ENCODE measurements at places on chromosomes 1 and 21. TPM values are rescaled to one million over a fixed set of nuclear protein-coding genes. Genes with fewer than 3 reads are reported as not detected.

The MTARC2 gene
- 11.8 TPM for total RNA-seq

The HSD3B1 gene
- not detected for total RNA-seq

The GPR157 gene
- 9.9 TPM for total RNA-seq

The PRSS38 gene
- not detected for total RNA-seq

The AGT gene
- total RNA-seq: 57.0 TPM

The OR2G6 gene
- not detected for total RNA-seq

The SGIP1 gene
- total RNA-seq: 25.6 TPM

GRCh38 chr1:173421286-173421685 is 55.8 kb upstream of the PRDX6 start:
- no peak for DNase-seq

- no peak for DNase-seq
Observed at GRCh38 chr1:177054542-177054941, 110.0 kb downstream of the ASTN1 start.

- no peak for DNase-seq
Observed at GRCh38 chr1:160748181-160748877, 9.3 kb downstream of the SLAMF7 start.

DNA sequence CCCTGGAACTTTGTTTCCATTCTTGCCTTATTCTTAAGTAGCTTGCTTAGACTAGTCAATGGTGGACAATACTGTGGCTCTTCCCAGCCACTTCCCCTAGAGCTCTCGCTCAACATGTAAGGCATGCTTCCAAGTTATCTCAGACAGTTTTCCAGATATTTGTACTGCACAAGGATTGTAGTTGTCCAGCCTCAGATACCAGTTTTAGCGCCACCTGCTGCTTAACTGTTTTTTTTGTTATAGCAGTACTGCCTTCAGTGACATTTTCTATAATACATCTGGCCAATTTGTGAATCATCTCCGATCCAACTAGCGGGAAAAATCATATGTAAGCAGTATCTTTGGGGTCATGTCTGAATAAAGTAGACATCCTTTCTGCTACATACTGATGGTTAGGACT is 346.7 kb upstream of the ADGRL4 start:
- no peak for DNase-seq

- DNase-seq: no peak
Observed at GRCh38 chr1:65172936-65173690, 25.1 kb downstream of the AK4 start.

- DNase-seq: no peak
Observed at GRCh38 chr1:205774198-205775014, 876 bp downstream of the RAB29 start.

DNA sequence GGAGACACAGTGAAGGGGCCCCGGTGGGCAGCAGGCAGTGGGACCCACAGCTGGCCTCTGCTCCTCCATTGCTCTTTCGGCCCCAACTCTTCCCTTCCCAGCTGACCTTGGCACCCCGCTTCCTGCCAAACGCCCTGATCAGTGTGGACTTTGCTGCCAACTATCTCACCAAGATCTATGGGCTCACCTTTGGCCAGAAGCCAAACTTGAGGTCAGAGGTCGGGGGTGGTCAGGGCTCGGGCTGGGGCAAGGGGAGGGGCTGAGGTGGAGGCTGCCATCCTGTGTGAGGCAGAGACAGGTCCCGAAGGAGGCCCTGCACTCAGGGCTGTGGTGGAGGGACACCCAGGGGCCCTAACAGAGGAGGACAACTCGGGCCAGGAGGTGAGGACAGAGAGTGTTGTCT is 13.7 kb downstream of the PODN start:
- peak; percentile 72 for DNase-seq

DNA sequence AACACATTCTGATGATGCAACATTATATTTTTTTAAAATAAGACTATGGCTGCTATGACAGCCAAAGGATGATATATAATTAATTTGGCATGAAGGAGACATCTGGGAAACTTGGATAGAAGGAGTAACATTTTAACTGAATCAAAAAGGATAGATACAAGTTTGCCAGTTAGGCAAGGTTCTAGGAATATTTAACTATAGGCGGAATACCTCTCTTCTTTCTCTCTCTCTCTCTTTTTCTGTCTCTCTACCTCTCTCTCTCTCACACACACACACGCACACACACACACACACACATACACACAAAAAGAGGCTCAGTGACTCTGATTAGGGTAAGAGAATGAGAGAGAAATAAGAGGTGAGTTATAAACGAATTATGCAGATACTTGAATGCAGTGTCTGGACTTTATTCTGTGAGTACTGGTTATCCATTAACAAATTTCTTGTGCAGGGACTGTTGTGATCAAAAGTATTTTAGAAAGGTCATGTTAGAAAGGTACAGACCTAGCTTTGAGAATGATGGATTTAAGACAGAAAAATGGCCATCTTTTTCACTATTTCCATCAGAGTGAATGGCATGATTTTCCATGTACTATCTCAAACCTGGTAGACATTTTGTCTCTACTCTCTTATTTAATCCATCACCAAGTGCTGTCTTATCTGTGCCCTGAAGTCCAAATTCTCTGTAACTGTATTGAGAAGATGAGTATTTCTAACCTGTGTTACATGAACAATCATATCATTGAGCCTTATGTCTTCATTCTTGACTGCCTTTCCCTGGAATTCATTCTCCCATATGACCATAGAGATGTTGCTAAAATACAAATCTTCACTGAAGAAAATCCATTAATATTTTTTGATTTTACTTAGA is 1106.9 kb upstream of the ADGRL4 start:
- DNase-seq: no peak

DNA sequence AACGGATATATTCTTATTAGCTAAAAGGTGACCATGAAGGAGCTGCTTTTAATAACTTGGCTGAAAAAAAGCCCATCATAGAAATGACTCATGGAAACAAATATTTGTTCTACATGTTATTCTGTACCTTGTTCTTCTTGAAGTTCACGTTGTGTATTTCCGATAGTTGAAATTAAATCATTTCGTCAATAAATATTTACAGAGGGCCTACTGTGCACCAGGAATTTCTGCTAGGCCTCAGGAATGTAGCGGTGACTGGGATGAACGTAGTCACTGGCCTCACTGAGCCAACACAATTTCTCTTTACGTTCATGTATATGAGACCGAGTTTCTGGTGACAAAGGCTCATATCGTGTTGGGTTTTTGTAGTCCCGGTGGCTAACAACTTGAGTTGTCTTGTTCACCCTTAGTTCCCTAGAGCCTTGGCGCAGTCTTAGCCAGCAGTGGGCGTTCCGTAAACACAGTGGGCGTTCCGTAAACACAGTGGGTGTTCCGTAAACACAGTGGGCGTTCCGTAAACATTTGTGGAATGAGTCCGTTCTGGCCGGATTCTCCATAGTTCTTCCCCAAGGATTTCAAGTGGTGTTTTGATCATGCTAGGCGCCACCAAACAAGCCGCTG is 53.2 kb upstream of the VAMP3 start:
- no peak for DNase-seq

GRCh38 chr1:20028726-20029125 is 41.3 kb upstream of the PLA2G5 start:
- no peak for DNase-seq

- peak; percentile 46 for DNase-seq
Observed at GRCh38 chr1:24481101-24481500, 21.5 kb upstream of the RCAN3 start.

GRCh38 chr1:185156288-185156853 is 382 bp downstream of the TRMT1L start:
- no peak for DNase-seq

GRCh38 chr1:232305050-232305449 is 324.9 kb downstream of the SIPA1L2 start:
- DNase-seq: no peak

DNA sequence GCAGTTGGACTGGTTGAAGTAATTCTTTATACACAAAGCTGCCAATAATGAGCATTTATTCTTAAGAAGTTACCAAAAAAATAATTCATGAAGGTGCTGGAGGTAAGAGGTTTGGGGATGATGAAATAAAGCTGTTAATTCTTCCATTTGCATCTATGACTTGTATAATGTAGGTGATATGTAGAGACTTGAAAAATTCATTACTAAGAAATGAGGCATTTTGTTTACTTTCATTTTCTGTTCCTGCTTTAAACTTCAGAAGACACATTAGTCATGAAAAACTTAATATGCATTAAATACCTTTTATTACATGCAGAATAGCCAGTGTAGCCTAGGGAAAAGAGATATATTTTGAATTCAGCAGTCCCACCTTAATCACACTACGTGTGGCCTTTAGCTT is 214.2 kb downstream of the SLC44A5 start:
- DNase-seq: no peak

DNA sequence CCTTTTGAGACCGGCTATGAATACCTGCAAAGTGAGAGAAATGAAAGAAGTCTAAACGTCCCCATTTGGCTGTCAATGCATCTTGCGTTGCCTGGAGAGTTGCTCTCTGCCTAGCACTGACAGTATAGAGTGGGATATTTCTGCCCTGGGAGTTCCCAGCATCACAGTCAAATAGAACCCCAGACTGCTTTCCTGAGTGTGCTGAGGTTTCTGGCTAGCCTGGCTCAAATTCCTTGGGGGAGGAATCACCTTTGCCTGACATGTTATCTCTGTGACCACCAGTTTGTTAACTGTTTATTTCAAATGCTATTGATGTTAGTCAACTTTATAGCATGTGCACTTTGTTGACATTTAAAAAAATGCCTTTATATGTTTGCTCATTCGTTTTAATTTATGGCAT is 212.0 kb upstream of the FAM78B start:
- no peak for DNase-seq

DNA sequence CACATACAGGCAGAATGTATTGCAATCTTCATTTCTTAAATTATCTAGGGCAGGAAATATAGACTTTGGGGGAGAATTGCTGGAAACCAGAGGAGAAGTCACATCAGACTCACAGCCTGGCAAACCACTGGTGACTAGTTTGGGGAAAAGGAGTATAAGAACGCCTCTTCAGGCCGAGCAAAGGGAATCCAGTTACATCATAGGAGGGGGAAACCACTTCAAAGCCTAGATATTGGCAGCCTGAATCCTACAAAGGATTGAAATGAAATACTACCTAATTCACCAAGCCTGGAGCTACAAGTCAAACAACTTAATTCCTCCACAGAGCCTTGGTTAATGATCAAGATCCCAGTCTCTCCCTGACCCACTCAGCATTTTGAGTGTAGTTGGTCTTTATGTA is 121.7 kb downstream of the SLC30A10 start:
- DNase-seq: no peak

DNA sequence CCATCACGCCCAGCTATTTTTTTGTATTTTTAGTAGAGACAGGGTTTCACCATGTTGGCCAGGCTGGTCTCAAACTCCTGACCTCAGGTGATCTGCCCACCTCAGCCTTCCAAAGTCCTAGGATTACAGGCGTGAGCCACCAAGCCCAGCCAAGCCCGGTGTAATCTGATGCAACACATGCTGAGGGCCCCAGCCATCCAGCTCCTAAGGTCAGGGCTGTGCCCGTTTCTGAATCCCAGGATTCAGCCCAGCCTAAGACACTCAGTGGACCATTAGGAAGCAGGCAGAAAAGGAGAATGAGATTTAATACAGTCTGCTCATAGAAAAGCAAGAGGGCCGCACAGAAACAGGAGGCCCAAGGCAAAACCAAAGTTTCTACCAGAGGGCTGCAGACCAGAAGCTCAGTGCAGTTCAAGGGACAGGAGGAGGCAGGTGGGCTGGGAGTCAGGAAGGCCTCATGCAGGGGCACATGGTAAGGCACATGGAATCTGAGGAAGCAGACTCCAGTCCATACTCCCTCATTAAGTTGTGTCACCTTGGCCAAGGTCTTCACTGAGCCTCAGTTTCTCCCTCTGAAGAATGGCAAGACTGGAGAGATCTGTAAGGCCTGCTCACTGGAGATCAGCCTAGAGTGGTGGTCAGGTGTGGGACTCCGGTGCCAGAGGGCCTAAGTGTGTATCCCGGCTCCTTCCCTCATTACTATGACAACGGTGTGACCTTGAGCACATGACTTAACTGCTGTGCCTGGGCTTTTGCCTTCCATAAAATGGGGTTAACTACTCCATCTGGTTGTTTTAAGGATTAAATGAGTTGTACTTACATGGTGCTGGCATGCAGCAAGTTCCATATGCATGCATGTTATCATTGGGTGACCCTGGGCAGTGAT is 2.4 kb upstream of the ADAM15 start:
- no peak for DNase-seq

- DNase-seq: no peak
Observed at GRCh38 chr1:153750026-153750995, 22.5 kb downstream of the INTS3 start.

GRCh38 chr21:27645285-27645684 is 678.4 kb upstream of the ADAMTS5 start:
- DNase-seq: no peak

GRCh38 chr1:170836141-170836540 is 99.2 kb upstream of the MROH9 start:
- DNase-seq: no peak

DNA sequence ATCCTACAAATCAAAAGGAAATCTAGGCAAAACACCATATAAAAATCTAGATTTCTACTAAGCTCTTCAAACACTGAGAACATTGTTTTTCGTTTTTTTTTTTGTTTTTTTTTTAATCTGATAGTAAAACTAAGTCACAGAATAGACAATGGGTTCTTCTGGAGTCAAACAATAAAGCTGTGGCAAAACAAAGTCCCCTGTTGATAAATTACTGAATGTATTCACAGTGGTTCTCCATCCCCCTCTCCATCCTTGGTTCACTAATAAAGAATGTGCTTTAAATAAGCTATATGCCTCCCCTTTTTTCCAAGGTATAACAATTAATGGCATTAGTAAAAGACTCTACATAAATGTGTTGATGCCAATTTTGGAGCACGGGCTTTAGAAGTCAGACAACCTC is 16.7 kb upstream of the ATP1B1 start:
- DNase-seq: no peak
